ENCODE measurements at places on chromosomes 1 and 21.

GRCh38 chr1:201285846-201286245 lies 2.5 kb downstream of the PKP1 start:
- DNase-seq = no peak

DNA sequence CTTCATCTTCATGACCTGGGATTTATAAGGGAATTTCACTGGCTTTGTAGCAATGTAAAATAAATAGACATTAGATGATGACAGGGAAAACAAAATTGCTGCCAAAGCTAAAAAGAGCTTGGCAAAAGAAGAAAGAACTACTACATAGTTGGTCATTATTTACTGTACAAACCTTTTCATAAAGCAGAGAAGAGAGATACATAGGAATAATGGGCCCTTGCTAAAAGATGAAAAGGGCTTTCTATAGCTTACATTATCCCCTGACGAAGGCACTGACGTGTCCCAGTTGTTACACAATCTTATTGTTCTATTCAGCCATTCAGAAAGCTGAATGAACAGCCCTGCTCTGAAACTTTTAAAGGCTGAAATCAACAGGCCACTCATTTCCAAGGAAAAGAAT lies 57.1 kb downstream of the ZC3H11B start:
- DNase-seq = no peak

DNA sequence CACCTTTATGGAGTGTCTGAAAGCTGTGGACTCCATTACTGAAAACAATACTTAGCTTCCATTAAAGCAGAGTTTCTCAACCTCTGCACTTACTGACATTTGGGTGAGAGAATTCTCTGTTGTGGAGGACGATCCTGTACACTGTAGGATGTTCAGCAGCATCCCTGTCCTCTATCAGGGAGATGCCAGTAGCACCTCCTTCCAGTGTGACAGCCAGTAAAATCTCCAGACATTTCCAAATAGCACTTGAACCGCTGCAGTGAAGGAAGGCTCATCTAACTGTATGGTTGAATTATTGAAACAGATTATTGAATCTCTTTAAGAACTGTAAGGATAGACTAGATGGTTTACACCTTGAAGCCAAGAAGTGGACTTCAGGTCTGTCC lies 3.1 kb downstream of the PRDM2 start:
- DNase-seq = no peak

DNA sequence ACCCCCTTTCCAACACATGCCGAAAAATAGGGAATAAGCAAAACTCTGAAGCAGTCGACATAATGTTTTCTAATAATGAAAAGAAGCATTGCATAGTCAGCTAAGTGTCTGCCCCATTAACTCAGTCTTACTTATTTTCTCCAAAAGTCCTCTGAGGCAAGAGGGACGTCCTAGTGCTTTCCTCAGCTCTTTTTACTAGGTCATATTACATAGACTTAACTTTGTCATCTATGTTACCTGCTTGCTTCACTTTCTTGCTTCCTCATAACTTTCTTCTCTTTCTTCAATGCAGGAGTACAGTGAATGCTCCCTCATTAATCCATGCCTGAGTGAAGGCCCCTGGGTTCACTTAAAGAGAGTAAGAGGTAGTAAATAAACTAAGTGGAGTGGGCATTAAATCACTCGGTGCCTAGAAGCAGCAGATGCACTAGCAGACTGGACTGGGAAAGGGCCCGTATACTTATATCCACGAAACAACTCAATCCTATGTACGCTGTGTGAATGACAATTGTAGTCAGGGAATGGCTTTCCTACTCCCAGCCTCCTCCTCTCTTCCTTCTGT lies 210.5 kb upstream of the SPAG17 start:
- DNase-seq = no peak

DNA sequence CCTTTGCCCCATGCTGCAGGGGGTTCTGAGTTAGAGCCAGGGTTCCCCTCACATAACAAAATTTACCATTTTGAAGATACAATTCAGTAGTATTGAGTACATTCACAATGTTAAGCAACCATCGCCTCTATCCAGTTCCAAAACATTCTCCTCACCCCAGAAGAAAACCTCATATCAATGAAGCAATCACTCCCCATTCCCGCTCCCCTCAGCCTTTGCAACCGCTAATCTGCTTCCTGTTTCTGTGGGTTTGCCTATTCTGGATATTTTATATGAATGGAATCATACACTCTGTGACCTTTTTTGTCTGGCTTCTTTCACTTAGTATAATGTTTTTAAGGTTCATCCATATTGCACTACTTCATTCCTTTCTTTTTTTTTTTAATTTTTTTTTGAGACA lies 32.9 kb downstream of the SERINC2 start:
- no peak for DNase-seq

GRCh38 chr1:109788695-109789521 lies 25.2 kb upstream of the EPS8L3 start:
- no peak for DNase-seq

GRCh38 chr1:151574575-151575529 lies 34.7 kb downstream of the TUFT1 start:
- no peak for DNase-seq

- no peak for DNase-seq
Measured at GRCh38 chr1:47647327-47647845, 209.5 kb downstream of the FOXD2 start.

- no peak for DNase-seq
Measured at GRCh38 chr21:34530261-34530660, 18.3 kb upstream of the KCNE1 start.

- DNase-seq = no peak
Measured at GRCh38 chr1:22341791-22342605, 109.7 kb upstream of the ZBTB40 start.

DNA sequence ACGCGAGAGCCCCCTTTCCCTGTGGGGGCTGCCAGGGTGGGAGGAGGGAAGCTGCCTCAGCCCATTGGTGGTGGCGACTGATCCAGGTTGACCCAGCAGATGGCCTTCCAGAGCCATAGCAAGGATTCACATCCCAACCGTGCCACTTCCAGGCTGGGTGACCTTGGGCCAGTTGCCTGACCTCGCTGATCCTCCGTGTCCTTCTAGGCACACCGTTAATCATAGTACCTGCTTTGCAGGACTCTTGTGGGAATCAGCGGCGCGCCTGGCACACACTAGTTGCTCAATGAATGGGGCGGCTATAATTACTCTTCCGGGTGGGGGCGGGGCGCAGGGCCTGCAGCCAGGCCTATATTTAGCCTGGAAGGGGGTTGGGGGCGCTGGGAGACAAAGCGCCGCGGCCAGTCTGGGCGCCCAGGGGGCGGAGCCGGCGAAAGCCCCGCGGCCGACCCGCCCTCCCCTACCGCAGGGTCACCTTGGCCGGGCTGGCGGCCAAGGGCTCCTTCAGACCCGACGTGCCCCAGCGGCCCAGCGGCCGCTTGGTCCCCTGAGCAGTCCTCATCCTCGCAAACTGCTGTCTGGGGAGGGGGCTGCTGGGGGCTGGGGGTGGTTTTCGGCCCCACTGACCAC lies 5.1 kb downstream of the HSPB7 start:
- no peak for DNase-seq

Data from effector memory CD4-positive, alpha-beta T cell (primary cell).